Skin of body (tissue), 3 donors: ENCODE measurements at places on chromosomes 2 and 18.

DNA sequence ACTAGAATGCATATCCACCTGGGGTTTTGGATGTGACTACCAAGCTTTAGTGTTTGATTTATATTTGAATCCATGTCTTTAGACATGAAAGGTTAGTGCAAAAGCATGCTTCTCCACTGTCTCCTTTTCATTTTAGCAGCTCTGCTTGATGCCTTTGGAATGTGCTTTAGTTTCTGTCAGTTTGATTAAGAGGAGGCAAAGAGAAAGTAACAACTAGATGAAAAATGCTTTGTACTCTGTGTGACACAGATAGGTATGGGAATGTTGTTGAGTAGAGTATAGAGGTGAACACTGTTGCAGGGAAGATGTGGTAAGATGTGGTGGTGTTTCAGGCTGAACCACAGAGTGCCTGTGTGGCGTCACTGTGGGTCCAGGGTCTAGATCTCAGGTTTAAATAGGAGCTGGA lies 19.8 kb downstream of the PIK3C3 start:
- DNase-seq, result no peak

DNA sequence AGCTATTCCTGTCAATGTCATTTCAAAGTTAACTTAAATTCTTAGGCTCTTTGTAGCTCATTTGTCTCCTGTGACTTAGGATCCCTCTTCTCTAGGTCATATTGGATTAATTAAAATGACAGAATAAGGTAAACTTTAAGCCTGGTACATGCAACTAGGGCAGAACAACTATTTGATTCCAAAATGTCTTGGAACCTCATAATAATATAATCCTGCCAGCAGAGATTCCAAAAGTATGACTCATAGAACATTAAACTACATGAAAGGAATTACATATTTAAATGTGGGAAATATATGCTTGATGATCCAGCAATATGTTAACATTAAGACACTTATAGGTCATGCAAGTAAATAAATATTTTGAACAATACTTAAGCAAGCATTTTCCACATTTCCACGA lies 63.3 kb downstream of the COL3A1 start:
- no peak for DNase-seq

GRCh38 chr2:15421753-15422152 lies 139.4 kb downstream of the NBAS start:
- DNase-seq, result no peak

DNA sequence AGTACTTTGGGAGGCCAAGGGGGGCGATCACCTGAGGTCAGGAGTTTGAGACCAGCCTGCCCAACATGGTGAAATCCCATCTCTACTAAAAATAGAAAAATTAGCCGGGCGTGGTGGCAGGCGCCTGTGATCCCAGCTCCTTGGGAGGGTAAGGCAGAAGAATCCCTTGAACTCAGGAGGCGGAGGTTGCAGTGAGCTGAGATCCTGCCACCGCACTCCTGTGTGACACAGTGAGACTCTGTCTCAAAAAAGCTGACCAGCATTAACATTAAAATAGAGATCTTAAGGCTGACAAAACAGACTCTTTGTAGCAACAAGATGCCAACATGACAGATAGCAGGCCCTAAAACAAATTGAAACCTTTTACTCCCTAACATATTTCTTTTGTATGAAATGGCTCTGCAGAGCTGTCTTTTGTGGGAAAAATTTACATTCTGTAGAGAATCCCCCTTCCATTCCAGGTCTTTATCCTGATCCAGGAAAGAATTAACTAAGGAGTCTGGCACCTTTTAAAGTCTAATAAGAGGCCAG lies 213.9 kb downstream of the RAB3GAP1 start:
- no peak for DNase-seq

GRCh38 chr18:21896732-21897336 lies 156.2 kb downstream of the MIB1 start:
- no peak for DNase-seq

DNA sequence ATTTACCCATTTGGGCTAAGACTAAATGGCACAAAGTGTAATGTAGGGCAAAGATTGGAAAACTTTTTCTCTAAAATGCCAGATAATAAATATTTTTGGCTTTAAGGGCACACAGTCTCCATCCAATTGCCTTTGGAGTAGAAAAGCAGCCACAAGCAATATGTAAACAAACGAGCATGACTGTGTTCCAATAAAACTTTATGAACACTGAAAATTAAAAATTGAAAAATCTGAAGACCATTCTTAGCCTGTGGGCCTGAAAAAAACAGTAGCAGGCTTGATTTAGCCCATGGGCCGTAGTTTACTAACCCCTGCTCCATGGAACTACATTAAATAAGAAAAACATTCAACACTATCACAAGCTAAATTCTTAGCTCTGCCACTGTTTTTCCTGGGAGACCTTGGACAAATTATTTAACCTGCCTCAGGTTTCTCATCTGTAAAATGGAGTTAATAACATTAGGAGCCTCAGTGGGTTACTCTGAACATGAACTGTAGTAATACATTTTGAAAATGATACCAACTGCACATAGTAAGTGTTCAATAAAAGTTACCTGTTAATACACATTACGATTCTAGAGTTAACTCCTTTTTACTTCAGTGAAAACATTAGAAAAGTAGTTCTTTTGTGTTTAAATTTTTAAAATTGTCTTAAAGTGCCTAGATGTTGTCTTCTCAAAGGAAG lies 1.3 kb downstream of the IFIH1 start:
- no peak for DNase-seq

- no peak for DNase-seq
These were observed 628 bp downstream of the MRPL30 start for GRCh38 chr2:99181624-99182000.

GRCh38 chr18:42807887-42808286 lies 307.6 kb downstream of the RIT2 start:
- DNase-seq, result no peak

GRCh38 chr2:27281442-27281841 lies 787 bp upstream of the TRIM54 start:
- no peak for DNase-seq

- peak; percentile 86 for DNase-seq
These were observed 78.2 kb upstream of the UGP2 start for GRCh38 chr2:63763391-63763941.

GRCh38 chr2:102032368-102033030 lies 40.7 kb downstream of the IL1R2 start:
- no peak for DNase-seq

- DNase-seq, result no peak
These were observed 24.7 kb upstream of the HNRNPLL start for GRCh38 chr2:38627391-38627790.

- no peak for DNase-seq
These were observed 105.3 kb downstream of the ZNF407 start for GRCh38 chr18:74702950-74703349.

- DNase-seq, result no peak
These were observed 4.3 kb downstream of the RAX start for GRCh38 chr18:59268721-59269562.

- no peak for DNase-seq
These were observed 22.8 kb downstream of the ZAP70 start for GRCh38 chr2:97736185-97736584.

- no peak for DNase-seq
These were observed 249.3 kb upstream of the AGAP1 start for GRCh38 chr2:235244255-235245220.

- DNase-seq, result no peak
These were observed 69.5 kb downstream of the SESTD1 start for GRCh38 chr2:179195141-179195540.

DNA sequence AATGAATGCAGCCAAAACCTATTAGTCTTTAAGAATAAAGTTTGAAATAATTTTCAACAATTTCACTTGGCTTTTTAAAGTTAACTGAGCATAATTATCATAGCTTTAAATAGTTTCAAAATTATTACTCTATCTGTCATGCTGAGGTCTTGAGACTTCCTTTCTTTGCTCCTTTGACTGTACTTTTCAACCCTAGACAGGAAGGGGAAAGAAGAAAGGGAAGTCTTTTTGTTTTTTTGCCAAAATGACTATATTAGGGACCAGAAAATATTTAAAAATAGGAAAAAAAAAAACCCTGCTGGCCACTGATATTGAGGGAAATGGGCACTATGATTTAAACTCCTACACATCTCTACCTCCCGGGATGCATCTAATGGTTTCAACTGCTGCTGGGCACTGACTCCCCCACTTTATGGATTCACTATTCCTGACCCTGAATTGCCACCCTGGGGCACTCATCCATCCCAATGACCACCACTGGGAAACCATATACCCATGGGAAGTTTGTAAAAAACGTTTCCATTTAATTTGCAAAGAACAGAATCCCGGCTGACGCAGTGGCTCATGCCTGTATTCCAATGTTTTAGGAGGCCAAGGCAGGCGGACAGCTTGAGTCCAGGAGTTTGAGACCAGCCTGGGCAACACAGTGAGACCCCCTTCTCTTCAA lies 50.5 kb downstream of the GAREM1 start:
- no peak for DNase-seq

GRCh38 chr2:216596236-216596979 lies 36.8 kb upstream of the IGFBP2 start:
- DNase-seq, result peak; percentile 98

DNA sequence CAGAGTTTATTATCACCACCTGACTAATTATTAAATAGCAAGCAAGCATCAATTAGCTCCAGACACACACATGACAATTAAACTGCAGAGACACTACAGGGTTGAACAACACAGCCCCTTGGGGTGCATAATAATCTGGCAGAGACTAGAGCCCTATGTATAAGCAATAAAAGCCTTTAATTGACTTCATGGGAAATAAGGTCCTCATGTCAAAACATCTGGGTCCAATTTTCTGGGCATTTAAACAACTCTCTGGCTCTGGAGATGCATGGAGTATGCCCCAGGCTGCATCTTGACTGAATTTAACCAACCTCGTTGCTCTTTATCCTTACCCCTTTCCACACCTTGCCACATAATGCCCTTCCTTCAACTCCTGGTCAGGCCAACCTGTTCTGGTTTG lies 270.7 kb upstream of the THUMPD2 start:
- DNase-seq, result peak; percentile 83

GRCh38 chr18:44838971-44839666 lies 158.4 kb downstream of the SETBP1 start:
- DNase-seq, result no peak

DNA sequence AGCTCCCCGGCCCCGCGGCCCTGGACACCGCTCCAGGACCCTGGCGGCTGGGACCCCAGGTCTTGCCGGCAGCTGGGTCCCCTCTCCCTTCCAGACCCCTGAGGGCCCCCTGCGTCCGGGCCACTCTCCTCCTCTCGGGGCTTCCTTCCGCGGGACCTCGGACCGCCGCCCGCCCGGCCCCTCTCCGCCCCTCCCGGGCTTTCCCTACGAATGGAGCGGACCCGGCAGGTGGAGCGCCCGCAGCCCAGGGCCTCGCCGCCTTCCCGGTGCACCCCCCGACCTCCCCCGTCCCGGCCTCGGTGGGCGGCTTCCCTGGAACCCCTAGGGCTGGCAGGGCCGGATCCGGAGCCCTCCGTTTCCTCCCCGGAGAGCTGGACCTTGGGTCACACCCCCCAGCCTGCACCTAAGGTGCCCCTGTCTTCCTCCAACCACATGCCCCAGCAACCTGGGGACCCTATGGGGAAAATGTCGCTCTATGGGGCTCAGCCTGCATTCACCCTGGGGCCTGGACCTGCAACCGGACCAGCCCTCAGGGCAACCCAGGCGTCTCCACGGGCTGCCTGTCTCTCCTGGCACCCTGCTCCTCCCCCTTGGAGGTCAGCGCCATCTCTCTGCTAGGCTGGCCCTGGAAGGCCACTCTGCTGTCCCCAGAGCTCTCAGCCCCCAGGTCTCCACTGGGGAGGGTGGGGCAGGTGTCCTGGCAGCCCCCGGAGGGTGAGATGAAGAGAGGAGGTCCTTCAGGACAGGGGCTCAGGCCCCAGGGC lies 730 bp downstream of the B3GNT7 start:
- DNase-seq, result no peak

DNA sequence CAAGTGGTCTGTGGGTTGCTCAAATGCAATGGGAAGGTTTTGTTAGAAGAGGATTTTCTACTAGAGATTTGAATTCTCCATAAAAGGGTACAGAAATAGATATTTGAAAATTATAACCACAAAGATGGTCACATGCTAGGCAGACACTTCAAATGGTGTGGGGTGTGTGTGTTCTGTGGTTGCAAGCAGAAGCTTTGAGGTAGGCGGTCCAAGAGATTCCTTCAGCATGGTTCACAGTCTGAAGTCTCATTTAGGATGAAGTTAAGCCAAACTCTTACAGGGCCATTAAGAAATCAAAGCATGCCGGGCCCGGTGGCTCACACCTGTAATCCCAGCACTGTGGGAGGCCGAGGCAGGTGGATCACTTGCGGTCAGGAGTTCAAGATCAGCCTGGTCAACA lies 38.3 kb upstream of the RMDN2 start:
- DNase-seq, result no peak

DNA sequence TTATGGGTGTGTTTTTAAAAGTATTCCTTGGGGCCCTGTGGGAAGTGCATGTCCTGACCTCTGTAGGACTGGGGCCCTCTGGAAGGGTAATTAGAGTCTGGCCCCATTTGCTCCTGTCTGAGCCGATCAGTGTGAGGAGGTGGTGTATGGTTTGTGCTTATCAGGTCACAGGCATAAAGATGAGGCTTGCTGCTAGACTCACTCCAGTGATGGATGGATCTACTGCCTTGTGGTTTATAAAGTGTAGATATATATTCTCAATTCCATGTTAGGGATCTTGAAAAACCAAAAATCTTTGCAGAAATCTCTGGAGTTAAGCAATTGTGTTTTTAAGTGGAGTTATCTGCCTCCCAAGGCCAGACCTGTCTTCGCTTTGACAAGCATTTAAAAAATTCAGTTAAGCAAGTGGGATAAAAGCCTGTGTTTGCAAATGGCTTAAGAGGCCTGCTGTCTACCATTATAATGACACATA lies 182.4 kb downstream of the PTPRM start:
- DNase-seq, result no peak

DNA sequence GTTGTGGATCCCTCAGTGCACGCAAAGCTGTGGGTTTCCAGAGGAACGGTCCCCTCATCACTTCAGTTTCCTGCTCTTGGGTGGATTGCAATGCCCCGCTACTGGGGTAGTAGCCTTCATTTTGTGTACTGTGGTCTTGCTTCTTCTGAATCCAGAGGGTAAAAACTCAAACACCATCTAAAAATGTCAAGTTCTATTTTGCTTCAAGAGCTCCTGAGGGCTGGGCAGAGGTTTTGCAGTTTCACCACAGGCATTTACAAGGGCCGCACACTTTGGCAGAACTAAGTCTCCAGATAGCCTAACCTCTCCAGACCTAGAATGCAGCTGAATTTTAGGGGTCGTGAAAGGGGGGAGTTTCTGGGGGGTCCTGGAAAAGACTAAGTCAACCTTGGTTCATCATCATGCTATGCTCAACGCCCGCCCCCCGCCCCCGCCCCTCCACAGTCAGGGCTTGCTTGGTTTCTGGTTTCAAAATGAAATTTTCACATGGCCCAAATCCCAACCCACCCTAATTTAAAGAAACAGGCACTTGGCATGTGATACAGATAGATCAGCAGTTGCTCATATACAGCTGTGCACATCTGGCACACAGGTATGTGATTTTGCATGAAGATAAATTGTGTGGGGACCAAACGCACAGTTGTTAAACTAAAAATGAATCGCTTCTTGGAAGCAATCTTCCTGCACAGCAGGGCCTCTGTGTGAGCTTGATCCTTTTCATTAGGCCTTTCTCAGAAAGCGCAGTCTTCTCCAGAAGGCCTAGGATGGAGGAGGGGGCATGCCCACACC lies 329.6 kb downstream of the OSR1 start:
- peak; percentile 33 for DNase-seq

GRCh38 chr2:151051574-151052220 lies 210.0 kb downstream of the RBM43 start:
- DNase-seq, result peak; percentile 10
